ENCODE measurements at places on chromosomes 1 and 21. TPM values are rescaled to one million over a fixed set of nuclear protein-coding genes. Genes with fewer than 3 reads are reported as not detected.

- H3K27me3 ChIP-seq, result no peaks in the 10 kb centered on the region
- H3K4me3 ChIP-seq, result no peak overlapping the region
- DNase-seq, result no peak
- no peak overlapping the region for H3K27ac ChIP-seq
These were observed 229.6 kb upstream of the PLD5 start for GRCh38 chr1:242754125-242754524.

GRCh38 chr1:183180218-183180617 is 5.8 kb upstream of the LAMC2 start:
- H3K4me3 ChIP-seq, result no peak overlapping the region
- no peaks in the 10 kb centered on the region for H3K36me3 ChIP-seq
- peaks cover 12% of the 10 kb centered on the region for H3K4me1 ChIP-seq
- no peak for DNase-seq
- H3K27me3 ChIP-seq, result no peaks in the 10 kb centered on the region

DNA sequence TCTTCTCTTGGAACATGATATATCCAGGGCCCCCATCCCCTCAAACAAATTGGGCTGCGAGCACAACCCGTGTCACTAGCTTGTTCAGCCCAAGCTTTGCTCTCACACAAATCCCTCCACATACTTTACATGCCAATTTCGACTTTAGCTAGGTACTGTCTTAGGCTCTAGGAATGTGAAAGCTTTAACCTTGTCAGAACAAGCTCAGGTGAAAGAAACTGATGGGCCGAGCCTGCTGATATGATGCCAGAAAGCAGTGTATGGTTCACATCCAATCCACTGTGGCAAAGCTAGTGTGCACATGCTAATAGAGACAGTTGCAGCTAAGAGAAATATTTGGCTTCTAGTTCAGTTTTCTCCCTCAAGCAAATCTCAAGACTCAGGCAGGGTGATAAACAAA is 79.5 kb downstream of the TNFSF18 start:
- no peak for DNase-seq
- H3K36me3 ChIP-seq, result no peaks in the 10 kb centered on the region
- no peak overlapping the region for H3K27ac ChIP-seq
- no peak overlapping the region for H3K4me3 ChIP-seq

Gene BRDT
- total RNA-seq, result not detected

Gene HCN3
- total RNA-seq, result 2.6 TPM
